ENCODE measurements at places on chromosomes 2 and 18.

DNA sequence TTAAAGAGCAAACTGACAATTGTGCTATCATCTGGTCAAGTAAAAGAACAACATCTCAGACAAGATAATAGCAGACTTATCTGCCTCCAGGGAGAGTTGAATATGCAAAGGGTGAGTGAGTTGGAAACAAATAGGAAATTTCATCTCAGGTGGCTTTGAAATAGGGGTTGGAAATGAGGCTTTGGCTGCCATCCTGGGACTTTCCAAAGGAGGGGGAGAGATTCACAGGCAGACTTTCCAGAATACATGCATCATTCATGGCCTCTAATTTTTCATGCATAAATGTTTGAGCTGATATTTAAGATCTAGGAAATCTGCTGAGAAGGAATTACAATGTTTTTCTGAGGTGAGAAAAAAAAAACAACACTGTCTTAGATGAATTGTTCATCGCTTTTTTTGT lies 300.5 kb downstream of the ALK start:
- DNase-seq: no peak

DNA sequence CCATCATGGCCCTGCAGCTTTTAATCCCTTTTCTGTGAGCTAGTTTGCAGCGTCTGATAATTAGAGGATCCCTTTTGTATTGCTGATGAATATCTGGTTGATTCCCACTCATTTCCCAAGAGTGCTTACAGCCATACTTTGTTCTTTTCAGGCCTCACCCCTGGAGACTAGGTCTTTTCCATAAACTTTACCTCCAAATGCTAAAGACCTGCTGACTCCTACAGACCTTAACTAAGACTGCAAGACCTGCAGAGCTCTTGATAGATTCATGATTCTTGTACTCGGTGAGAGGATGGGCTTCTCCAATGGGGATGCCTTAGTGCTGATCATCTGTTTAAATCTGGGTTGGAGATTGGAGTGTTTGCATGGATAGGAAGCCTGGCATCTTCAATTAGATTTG lies 33.1 kb upstream of the DYNAP start:
- no peak for DNase-seq

GRCh38 chr2:133661392-133661791 lies 93.1 kb upstream of the NCKAP5 start:
- no peak for DNase-seq

DNA sequence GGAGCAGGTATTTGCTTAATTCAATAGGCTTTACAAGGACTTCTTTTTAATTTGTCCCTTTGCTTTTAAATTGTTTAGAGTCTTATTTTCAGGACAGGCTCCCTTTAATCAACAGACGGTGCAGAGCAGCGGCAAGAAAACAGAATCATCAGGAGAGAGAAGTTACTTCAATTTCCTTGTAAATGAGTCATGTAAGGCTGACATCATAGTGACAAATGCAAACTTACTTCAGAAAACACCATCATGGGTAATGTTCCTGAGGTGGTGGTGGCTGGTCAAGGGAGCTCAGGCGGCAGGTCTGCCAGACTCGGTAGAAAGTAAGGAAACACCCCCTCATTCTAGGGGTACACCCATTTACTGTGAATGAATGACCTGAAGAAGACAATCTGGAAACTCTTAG lies 395.1 kb downstream of the FBXO15 start:
- no peak for DNase-seq

GRCh38 chr18:76476665-76477561 lies 18.1 kb downstream of the ZNF516 start:
- no peak for DNase-seq

GRCh38 chr2:98372579-98372978 lies 26.3 kb downstream of the CNGA3 start:
- DNase-seq: no peak

- DNase-seq: no peak
Measured at GRCh38 chr2:144592500-144593256, 72.8 kb upstream of the ZEB2 start.
